ENCODE measurements at places on chromosomes 6 and 20.

- no peak for DNase-seq
These were observed 720.7 kb upstream of the ADGRB3 start for GRCh38 chr6:67914419-67914818.

DNA sequence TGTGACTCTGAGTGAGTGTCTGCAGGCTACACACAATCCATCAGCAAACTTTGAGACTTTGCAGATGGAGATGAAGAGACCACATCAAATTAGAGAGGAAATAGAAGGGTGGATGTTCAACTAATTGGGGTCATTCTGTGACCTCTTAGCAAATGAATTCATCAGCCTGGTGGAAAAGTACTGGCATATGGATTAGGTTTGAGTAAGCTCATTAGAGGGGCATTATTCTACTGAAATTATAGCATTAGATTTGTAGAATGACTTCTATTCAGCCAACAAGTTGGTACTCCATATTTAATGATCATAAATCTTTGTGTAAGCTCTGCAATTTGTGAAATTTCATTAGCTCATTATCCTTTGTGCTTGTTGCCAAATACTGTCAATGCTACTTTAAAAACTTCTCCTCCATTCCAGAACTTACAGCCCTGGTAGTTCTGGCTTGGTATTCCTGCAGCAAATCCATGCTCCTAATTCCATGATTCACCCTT, 63.8 kb downstream of the ADTRP start:
- DNase-seq, result no peak

- no peak for DNase-seq
These were observed 9.9 kb downstream of the KIAA1755 start for GRCh38 chr20:38250609-38251008.

GRCh38 chr20:53866794-53867740, 203.3 kb downstream of the BCAS1 start:
- no peak for DNase-seq

DNA sequence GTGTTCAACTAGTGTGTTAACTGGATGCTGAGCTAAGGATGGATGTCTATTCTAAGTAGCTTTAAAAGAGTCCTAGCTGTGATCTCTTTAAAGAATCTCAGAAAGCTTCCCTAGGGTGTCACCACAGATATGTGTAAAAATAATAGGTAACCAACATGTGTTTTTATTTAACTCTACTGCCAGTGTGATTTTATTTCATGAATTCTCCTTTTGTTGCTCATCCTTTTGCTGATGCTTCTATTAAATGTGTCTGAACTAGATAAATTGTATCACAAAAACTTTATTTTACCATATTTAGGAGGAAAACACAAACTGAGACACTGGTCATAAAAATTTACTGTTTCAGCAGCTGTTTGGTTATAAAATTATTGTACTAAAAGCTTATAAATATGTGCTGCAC, 809.4 kb upstream of the CITED2 start:
- DNase-seq, result no peak

GRCh38 chr20:47984437-47984836, 199.2 kb upstream of the SULF2 start:
- no peak for DNase-seq

All from stimulated activated CD4-positive, alpha-beta T cell treated with anti-CD3 and anti-CD28 coated beads, Interleukin-4, amount 100 ng/mL, for 24 hours (primary cell).